ENCODE measurements at places on chromosomes 11 and 22.

- DNase-seq: no peak
These were observed 10.3 kb downstream of the YAP1 start for GRCh38 chr11:102120437-102120973.

- no peak for DNase-seq
These were observed 233.9 kb downstream of the TENM4 start for GRCh38 chr11:79206951-79207350.

DNA sequence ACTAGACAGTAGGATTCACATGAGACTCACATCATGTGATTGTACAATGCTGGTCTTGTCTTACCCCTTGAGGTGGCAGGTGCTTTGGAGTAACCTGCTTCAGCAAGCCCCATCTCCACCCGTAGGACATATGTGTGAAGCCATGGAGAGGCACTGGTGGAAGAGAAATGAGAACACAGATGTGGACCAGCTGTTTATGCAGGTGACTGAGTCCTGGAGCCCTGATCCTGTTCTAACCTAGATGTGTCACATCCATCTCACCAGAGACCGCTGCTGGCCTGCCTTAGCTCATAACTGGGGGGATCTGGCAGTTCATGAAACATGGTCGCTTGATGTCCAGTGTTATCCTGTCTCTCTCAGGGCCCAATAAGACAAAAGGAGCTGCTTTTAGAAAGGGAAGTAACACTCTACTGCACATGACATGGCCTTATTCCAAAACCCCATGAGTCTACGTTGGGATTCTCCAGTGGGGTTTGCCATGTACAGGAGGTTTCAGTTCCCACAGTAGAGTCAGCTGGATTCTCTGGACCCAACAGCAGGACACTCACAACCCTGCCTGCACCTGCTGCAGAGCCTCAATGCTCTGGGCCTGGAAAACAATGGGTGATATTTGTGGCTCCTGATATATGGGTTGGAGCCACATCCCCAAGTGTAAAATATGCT, 62.0 kb downstream of the GGTLC2 start:
- no peak for DNase-seq

DNA sequence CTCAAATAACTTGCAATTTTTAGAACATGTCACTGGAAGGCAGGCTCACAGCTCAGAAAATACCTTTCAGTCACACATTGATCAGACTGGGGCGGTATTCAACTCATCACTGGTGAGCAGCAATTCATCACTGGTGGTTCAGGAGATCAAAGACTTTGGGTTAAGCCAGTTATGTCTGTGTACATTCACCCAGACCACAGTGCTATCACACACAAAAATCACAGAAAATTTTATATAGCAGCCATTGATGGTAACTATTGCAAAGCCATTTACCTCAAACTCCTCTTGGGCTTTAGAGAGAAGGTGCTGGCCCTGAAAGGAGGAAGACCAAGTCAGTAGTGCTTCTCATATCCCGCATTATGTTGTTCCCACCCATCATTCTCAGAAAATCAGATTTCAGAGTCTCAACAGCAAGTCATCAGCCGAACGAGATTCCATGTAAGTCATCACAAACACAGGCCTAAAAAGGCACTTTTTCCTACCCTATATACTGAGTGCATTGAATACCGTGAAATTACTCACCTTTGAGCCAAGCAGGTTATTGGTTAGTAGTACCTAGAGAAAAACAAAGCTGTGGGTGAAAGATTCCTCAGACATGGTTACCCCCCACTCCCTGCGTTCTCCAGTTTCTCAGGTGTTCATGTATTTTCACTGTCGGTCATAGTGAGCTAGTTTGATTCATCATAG, 14.0 kb upstream of the WDR74 start:
- no peak for DNase-seq

- DNase-seq: no peak
These were observed 907 bp upstream of the PHLDA2 start for GRCh38 chr11:2929950-2930703.

DNA sequence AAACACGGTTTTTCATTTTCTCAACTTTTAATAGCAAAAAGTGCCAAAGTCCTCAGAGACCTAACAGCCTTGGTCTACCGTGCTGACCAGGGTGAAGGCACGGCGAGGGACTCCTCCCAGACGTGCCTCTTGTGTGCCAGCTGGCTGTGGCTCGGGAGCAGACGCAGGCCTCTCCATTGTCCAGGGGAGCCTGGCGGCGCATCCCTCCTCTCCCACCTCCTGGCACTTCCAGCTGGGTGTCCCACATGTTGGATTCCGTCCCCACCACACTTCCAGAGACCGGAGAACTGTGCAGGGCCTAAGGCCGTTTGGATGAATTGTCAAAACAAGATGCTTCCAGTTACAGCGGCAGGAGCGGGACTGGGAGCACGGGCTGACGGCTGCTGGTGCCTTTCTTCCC, 11.6 kb downstream of the CDPF1 start:
- DNase-seq: no peak

- DNase-seq: no peak
These were observed 73.8 kb downstream of the STIM1 start for GRCh38 chr11:3929232-3929631.

DNA sequence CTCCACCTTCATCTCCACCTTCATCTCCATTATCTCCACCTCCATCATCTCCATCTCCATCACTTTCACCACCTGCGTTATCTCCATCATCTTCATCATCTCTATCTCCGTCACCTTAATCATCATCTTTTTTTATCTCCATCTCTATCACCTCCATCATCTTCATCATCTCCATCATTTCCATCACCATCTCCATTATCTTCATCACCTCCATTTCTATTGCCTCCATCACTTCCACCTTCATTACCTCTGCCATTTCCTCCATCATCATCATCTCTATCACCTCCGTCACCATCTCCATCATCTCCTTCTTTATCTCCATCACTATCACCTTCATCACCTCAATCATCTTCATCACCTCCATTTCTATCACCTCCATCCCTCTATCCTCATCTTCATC, 573.5 kb downstream of the TBC1D22A start:
- no peak for DNase-seq

GRCh38 chr22:48574776-48575617, 1252.7 kb downstream of the BRD1 start:
- DNase-seq: peak; percentile 44

- DNase-seq: no peak
These were observed 166.2 kb downstream of the PGR start for GRCh38 chr11:100963375-100963774.

- DNase-seq: peak; percentile 68
These were observed 697 bp upstream of the PAFAH1B2 start for GRCh38 chr11:117143390-117143789.

DNA sequence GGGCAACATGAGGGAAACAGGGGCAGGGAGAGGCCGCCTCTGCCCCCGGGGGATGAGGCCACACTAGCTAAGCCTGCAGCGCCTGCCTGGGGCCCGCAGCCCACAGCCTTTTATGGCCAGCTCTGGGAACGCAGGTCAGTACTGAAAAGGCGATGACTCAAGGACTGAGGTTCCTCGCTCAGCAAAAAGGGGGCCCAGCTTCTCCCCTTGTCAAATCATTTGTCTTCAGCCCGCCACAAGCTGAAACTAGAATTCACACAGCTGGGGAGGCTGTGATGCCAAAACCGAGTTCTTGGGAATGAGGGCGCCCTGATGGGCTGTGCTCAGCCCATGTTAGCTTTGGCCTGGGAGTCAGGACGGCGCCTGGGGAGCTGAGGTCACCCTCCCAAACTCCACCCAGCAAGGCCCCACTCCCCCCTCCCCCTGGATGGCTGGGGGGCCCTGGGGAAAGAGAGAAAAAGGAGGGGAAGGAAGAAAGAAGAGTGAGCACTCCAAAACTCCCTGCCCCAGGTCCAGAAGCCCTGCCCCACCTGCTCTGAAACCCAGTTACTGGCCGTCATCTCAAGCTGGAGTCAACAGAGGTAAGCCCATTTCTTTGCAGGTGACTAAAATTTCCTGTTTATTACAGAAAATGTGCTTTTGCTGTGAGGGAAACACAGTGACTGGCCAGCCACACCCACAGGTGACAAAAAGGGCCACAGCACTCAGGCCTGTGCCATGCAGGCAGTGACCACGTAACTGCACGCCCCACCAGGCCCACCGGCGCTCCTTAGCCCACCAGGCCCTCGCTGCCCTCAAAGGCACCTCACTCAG, 13.7 kb downstream of the EHD1 start:
- DNase-seq: peak; percentile 80

DNA sequence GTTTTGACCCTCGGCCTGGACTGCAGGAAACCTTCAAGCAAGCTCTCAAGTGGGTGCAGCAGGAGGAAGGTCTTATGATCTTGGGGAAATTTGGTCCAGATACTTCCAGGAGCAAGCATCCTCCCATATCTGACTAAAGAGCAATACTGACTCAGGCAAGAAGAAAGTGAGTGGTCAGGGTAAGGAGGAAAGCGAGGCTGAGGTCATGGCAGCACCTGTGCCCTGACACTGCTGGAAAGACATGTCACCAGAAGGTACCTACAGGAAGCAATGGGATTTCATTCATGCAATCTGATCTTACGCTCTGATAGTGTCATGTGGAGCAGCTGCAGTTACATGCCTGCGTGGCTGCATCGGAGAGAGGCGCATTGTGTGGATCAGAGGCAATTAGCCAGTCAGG, 6.5 kb upstream of the TOP3B start:
- no peak for DNase-seq

- DNase-seq: no peak
These were observed 19.3 kb downstream of the ZC3H7B start for GRCh38 chr22:41320416-41321240.

GRCh38 chr11:84990141-84990540, 637.0 kb downstream of the DLG2 start:
- DNase-seq: no peak

GRCh38 chr11:65112546-65113360, 1.1 kb downstream of the TM7SF2 start:
- DNase-seq: no peak

DNA sequence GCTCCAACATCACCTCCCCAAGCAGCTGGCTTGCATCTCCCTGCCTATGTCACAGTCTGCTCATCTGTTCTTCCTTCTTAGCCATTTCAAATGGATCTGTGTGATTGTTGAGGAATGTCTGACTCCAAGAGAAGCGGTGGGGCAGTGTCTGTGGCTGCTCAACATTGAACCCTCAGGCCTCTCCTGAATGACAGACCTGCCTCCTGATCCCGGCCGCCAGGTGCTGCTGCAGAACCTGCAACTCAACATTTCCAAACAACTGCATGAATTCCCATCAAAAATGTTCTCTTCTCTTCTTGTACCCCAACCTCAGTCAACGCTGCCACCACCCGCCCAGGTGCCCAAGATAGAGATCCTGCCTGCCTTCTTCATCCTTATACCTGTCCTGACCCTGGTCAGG, 132.5 kb downstream of the FBXO7 start:
- no peak for DNase-seq

GRCh38 chr11:100760744-100761143, 73.7 kb downstream of the ARHGAP42 start:
- no peak for DNase-seq

DNA sequence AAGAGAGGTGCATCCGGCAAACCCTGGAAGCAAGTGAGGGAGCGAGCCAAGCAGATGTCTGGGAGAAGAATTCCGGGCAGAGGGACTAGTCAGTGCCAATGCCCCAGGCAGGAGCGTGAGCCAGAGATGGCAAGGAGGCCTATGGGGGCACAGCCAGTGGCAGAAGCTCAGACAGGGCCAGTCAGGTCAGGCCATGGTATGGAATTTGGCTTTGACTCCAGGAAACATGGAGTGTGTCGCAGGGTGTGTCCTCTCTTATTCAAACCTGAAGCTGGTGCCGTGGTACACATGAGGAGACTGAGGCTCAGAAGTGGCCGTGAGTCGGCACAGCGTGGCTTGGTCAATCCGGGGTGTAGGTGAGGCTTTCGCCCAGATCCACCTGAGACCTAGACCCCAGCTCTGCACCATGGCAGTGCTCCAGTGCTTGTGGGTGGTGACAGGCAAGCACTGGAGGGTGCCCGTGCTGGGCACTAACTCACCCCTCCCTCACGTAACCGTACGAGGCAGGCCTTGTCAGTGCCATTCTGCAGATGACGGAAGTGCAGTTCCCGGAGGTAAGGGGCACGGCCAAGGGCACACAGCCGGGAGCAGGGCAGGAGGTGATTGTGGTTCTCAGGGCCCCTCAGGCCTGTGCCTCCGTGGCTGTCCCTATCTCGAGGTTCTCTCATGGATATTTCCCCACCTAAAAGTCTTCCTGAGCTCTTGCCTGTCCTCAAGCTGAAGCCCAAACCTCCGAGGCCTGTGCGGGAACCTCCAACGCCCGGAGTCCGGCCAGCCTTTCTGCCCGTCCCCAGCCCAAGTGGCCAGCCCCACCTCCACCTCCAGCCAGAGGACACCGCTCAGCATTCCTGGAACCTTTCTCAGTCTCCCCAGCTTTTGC, 10.6 kb upstream of the SPI1 start:
- DNase-seq: no peak

DNA sequence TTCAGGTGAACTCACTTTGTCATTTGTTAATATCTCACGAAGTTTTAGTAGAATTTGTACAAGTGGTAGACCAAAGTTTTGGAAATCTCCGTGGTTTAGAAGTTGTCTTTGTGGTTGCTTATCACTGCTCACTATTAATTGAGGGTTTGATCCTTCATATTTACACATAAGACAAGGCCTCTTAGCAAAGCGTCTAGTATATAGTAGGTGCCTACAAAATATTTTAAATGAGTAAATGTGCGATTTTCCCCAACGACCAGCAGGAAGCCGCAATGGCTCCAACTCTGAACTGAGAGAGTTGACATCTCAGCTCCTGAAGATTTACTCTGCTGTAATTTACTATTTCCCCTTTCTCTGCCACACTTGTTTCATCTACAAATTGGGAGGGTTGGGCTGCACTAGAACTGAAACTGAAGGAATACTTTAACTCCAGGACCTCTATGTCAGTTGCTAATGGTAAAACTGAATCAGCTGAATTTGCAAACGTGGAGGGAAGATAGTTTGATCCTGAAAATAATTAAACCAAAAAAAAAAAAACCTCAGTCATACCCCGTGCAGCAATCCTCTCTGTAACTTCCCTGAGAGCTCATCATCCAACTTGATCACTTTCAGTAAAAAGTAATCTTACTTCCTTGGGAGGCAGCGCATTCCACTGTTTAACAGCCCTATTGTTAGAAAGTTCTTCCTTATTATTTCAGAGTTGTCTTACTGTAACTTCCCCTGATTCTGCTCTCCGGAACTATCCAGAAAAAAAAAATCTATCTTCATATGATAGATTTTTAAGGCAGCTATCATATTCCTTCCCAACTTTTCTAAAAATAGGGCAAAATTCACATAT, 1.3 kb upstream of the SBF2 start:
- no peak for DNase-seq

- DNase-seq: no peak
These were observed 39.4 kb upstream of the LIN7C start for GRCh38 chr11:27545946-27546345.

DNA sequence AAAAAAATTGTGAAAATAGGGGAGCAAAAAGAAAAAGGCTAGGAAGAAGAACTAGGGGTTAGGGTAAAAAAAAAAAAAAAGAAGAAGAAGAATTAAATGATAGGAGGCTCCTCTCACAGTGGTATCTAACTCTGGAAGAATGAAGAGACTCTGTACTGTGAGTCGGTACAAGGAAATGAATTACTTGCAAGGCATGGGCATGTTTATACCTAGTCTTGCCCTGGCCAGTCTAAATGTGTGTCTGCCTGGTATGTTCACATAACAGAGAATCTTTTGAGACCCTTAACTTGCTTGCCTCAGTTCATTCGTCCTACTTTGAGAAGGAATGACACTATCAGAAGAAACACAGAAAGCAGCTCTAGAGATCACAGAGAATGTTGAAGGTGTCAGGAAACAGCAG, 159.6 kb downstream of the SWAP70 start:
- DNase-seq: no peak

Data from left cardiac atrium (tissue), 4 donors.